ENCODE measurements at places on chromosomes 7 and 10. TPM values are rescaled to one million over a fixed set of nuclear protein-coding genes. Genes with fewer than 3 reads are reported as not detected.

HERC4 gene
- total RNA-seq: 127 TPM

GPR37 gene
- total RNA-seq: 1.1 TPM

DNA sequence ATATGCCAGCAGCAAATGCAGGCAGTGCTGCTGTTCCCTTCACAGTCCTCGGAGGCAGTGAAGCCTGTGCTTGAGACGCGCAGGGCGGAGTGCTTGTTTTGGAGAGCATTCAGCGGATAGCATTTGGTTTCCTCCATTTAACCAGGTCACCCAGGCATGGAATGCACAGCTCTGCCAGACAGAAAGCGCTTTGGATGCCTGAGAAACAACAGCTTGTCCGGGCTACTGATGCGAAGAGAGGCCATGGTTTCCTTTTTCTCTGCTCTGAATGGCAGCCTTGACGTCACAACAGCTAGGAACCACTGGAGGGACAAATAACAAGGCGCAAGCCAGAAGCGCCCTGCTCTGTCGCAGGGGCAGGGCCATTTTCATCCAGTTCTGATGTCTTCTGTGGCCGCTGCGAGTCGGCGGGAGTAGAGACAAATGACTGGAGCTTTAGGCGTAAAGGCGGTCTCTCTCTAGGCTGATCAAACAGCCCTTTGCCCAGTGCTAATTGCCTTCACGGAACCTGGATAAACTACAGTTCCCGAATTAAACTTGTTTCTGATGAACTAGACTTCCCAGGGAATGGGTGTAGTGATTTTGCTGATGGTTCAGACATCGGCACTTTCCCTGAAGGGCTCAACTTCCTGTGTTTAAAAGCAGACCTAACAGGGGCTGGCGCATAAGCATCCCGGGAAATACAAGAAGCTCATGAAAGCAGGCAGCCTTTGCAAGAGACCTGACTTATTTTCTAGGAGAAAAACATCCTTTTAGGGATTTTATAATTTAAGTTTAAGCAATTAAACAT is 187.6 kb upstream of the KLF14 start:
- DNase-seq: peak; percentile 61

NODAL gene
- total RNA-seq: not detected

DNA sequence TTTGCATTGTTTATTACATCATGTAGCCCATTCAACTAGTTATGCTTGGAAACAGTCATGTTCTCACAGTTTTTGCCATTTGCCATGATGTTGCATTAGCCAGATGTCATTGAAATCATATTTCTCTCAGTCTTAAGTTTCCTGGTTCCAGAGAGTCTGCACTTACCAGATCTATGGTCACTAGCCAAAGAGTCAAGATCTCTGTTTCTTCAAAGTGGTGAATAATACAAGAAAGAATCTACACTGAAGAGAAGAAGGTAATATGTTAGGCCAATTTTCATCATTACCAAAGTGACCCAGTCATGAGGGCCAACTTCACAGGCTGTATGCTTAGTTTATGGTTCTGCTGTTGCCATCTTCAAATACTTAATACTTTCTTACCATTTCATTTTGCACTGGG is 89.0 kb upstream of the PHYHIPL start:
- no peak for DNase-seq

All from transverse colon (tissue), 4 donors.